ENCODE measurements at places on chromosomes 7 and 10. TPM values are rescaled to one million over a fixed set of nuclear protein-coding genes. Genes with fewer than 3 reads are reported as not detected.

The SNX10 gene
- total RNA-seq: 1.1 TPM

The GBX1 gene
- total RNA-seq: 1.5 TPM

The ZMIZ1 gene
- 49.5 TPM for total RNA-seq

The SFRP4 gene
- total RNA-seq: 1.0 TPM

The CLRN3 gene
- not detected for total RNA-seq

The IKZF5 gene
- total RNA-seq: 10.8 TPM

The AKR1C2 gene
- total RNA-seq: 14.2 TPM

The ELFN1 gene
- 12.0 TPM for total RNA-seq

The ASZ1 gene
- total RNA-seq: not detected

The NEUROG3 gene
- not detected for total RNA-seq

The GIMAP8 gene
- total RNA-seq: 16.2 TPM

The GJD4 gene
- total RNA-seq: not detected

The KIF11 gene
- 0.64 TPM for total RNA-seq

The AUTS2 gene
- 7.9 TPM for total RNA-seq

The GDF2 gene
- not detected for total RNA-seq

The SDK1 gene
- 2.5 TPM for total RNA-seq

The HOXA6 gene
- not detected for total RNA-seq

The HNRNPH3 gene
- total RNA-seq: 133 TPM

The ADRB1 gene
- 77.8 TPM for total RNA-seq

The CTBP2 gene
- 29.3 TPM for total RNA-seq

The FRMD4A gene
- total RNA-seq: 43.3 TPM

The PAPOLB gene
- 0.05 TPM for total RNA-seq

The TRIM73 gene
- 1.3 TPM for total RNA-seq

The FLNC gene
- 591 TPM for total RNA-seq

The TMEM176A gene
- 30.1 TPM for total RNA-seq

The ZNF488 gene
- total RNA-seq: not detected

The OPN1SW gene
- total RNA-seq: not detected

The CLDN4 gene
- not detected for total RNA-seq

The SPDYE9 gene
- not detected for total RNA-seq

The MSMB gene
- not detected for total RNA-seq

The SHH gene
- total RNA-seq: not detected

The PPP1R3C gene
- 180 TPM for total RNA-seq

The TMEM236 gene
- 0.30 TPM for total RNA-seq
